Testis (tissue), 5 donors: ENCODE measurements at places on chromosomes 6 and 20. TPM values are rescaled to one million over a fixed set of nuclear protein-coding genes. Genes with fewer than 3 reads are reported as not detected.

The TMC2 gene
- 0.63 TPM for total RNA-seq

The LY86 gene
- 1.6 TPM for total RNA-seq

The GCNT2 gene
- 28.0 TPM for total RNA-seq

The SMLR1 gene
- total RNA-seq: 0.94 TPM

The HLA-DRB1 gene
- 9.5 TPM for total RNA-seq

The KHDC1 gene
- total RNA-seq: 4.8 TPM

The SEL1L2 gene
- total RNA-seq: 10.0 TPM

The BACH2 gene
- total RNA-seq: 6.5 TPM

The MLN gene
- total RNA-seq: not detected

The LGSN gene
- total RNA-seq: 0.62 TPM

The RAET1L gene
- not detected for total RNA-seq

The LSM2 gene
- 43.3 TPM for total RNA-seq

The RBBP8NL gene
- total RNA-seq: 1.3 TPM

The PRKN gene
- 34.5 TPM for total RNA-seq
